ENCODE measurements at places on chromosomes 16 and 17.

DNA sequence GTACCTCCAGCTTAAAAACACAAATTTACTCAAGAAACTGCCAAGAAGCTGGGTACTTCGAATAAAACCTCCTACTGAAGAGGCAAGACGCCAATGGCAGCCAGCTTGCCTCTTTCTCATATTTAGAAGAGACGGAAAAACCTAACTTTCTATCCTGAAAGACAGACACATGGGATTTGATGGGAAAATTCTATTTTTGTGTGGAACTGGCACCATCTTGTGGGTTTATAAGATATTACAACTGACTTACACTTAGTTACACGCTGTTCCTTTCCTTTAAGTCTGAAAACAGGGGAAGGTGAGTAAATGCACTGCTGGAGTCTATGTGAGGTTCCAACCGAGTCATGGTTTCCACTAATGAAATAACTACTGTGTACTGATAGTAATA, 10.3 kb downstream of the ZNF18 start:
- DNase-seq: no peak

DNA sequence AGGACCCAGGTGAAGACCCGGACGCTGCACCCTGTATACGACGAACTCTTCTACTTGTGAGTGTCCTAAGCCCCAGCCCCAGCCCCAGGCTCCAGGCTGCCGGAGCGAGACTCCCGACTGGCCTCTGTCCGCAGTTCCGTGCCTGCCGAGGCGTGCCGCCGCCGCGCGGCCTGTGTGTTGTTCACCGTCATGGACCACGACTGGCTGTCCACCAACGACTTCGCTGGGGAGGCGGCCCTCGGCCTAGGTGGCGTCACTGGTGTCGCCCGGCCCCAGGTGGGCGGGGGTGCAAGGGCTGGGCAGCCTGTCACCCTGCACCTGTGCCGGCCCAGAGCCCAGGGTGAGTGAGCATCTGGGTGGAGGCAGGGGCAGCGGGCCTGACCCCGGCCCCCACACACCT, 3.7 kb downstream of the TSR3 start:
- no peak for DNase-seq

DNA sequence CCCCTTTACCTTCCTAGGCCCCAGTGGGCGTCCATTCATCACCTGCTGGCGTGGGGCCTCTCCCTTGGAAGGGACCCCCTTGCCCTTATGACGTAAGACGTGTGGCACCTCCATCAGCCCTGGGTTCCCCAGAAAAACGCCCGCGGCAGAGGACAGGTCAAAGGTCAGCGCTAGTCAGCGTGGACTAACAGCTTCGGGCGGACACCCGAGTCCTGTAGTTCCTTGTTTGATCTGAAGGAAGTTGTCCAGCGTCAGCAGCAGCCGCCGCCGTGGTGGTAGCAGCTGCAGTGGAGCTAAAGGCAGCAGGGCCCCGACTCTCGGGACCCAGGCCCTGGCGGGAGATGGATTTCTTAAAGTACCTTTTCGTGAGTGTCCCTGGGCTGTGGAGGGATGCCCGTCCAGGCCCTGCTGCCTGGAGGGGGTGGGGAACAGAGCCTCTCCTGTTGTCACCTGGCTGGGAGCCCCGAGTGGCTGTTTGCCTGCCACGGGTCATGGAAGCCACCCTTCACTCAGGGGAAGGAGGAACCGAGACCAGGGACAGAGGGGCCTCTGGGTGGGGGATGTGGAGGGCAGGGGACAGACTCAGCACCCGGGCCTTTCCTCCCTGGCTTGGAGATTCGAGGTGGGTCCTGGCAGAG, 123.6 kb downstream of the OR1D5 start:
- DNase-seq: no peak

- DNase-seq: no peak
These were observed 7.6 kb downstream of the LIMD2 start for GRCh38 chr17:63692195-63692816.

DNA sequence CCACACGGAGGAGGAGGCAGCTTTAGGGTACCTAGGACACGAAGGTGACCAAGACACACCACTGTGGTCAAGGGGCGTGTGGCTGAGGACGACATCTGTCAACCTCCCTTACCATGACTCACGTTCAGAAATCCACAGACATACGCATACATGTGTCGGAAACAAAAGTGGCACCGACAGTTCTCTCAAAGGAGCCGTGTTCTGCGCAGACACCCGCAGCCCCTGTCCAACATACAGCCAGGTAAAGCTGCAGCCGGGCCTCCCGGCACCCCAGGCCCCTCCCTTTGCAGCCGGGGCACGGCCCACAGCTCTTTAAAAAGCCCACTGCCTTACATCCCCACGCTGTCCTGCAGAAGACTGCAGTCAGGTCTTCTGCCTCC, 40.5 kb upstream of the KLHDC4 start:
- DNase-seq: no peak

DNA sequence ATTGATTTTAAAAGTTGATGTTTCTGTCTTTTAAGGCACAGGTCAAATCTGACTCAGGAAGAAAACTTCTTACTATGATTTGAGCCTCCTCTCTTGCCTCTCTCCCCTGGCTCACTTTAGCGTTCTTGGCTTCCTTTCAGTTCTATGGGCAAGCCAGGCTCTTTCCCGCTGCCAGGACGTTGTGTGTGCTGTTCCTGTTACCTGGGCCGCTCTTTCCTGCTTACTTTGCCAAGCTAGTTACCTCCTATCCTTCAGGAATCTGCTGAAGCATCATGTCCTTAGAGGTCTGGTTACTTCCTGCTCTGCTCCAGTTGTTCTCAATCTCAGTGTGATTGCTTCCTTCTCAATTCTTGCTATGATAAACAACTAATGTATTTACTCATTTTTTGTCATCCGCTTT, 1108.5 kb upstream of the EEF2KMT start:
- no peak for DNase-seq

- no peak for DNase-seq
These were observed 156.3 kb downstream of the MYO1D start for GRCh38 chr17:32720671-32721070.

- DNase-seq: no peak
These were observed 227.8 kb downstream of the ABCC12 start for GRCh38 chr16:47928008-47928407.

GRCh38 chr17:13835151-13835550, 233.4 kb upstream of the HS3ST3A1 start:
- no peak for DNase-seq

GRCh38 chr16:82134846-82135245, 35.2 kb downstream of the MPHOSPH6 start:
- DNase-seq: no peak

- no peak for DNase-seq
These were observed 1.6 kb downstream of the MRM1 start for GRCh38 chr17:36602924-36603384.

Data from H1 (cell line).